Left ventricle myocardium inferior (tissue), 1 donor: ENCODE measurements at places on chromosomes 11 and 22.

GRCh38 chr11:60362241-60362640 lies 16.1 kb upstream of the MS4A7 start:
- DNase-seq = no peak

DNA sequence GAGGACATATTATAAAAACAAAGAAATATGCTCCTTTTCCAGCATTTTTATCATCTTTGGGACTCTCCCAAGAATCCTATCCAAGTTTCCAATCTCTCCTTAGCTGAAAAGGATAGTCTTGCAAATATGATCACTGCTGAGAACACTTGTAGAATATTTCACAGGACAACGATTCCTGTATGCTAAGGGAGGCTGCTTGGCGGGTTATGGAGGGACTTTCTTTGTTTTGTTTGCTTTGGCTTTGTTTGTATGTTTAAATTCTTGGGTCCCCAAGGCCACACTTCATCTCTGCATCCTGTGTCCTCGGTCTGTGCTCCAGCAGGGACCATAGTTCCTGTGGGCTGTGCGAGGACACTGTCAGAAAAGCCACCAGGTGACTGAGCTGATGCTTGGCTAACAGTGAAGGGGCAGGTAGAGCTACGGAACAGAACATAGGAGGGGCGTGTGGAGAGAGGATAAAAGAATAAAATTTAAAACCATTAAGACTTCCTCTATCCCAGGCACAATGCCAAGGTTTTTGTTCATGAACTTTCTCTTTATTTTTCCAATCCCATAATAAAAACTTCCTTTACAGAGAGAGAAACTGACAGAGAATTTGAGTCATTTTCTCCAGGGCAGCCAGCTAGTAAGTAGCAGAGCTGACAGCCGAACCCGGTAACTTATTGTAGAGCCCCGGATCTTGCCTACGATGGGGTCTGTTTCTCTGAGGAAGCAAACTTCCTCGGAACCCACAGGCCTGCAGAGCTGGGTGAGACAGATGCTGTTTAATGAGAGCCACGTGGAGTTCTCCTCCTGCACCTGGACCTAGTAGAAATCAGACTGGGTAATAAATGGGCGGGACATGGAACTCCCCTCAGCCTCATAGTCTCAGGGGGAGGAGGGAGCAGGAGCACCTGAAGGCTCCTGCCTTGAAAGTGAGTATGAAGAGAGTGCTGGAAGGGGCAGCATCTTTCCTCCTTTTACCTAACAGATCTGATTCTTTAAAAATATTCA lies at the start of gene IZUMO1R:
IZUMO1R (plus strand) TSS at position 615 of the 993 bp plus-strand sequence. CDS start 1,057 bp downstream, outside the sequence.
- DNase-seq = no peak

DNA sequence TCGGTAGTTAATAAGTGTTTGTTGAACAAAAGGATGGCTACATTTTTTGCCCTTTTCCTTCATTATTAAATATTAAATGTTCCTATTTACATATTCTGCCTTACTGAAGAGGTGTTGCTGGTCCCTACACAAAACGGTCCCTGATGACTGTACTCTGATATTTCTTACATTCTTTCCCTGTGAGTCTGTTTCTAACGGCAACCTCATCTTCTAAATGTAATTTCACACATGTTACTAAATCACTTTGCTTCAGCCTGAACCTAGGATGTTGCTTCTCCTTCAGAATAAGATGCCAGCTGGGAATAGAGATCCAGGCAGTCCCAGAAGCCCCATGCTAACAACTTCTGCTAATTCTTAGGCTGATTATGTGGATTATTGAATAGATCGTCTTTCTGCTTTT lies 50.3 kb downstream of the SPON1 start:
- no peak for DNase-seq

- DNase-seq = no peak
Observed at GRCh38 chr11:43937434-43938411, 4.7 kb upstream of the C11orf96 start.

DNA sequence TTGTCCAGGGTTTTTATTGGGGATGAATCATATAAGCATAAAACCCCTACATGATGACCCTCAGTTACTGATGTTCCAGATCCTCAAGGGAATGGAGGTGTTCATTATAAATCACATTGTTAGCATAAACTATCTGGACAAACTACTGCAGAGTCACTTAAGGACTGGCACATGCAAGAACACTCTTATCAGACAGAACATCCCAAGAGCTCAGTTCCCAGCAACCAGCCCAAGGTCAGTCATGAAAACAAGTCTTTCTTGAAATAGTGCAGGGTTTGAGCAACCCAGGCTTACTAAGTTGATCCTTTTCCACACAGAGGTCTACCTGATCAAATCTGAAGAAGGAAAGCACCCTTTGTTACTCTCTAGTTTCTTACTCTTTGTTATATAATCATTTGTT lies 13.5 kb upstream of the PTS start:
- DNase-seq = no peak

- DNase-seq = no peak
Observed at GRCh38 chr11:33775467-33775807, 1.1 kb upstream of the FBXO3 start.

DNA sequence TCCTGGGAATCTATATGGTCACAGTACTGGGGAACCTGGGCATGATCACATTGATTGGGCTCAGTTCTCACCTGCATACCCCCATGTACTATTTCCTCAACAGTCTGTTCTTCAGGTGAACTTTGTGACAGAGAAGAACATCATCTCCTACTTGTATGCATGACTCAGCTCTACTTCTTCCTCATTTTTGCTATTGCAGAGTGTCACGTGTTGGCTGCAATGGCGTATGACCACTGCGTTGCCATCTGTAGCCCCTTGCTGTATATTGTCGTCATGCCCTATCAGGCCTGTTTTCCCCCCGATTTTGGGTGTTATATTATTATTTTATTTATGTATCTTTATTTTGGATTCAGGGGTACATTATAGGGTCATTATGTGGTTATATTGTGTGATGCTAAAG lies 2.4 kb upstream of the OR8G1 start:
- DNase-seq = no peak

- DNase-seq = peak; percentile 11
Observed at GRCh38 chr11:104422324-104422944, 258.5 kb upstream of the PDGFD start.

DNA sequence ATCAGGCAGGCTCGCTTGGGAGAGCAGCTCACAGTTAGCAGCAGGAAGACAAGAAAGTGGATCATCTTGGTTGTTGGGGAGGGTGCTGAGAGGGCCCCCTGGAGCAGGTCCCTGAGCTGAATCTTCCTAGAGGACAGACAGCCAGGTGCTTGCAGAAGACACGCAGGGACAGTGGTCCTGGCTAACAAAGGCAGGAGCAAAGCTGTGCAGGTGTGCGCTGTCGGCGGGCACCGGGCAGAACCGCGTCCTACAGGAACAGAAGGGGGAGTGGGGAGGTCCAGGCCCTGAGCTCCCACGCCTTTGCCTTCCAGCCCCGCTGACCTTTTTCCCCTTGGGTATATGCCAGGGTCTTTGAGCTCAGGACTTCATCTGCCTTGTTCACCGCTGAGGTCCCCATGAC lies 30.1 kb upstream of the PARVB start:
- no peak for DNase-seq

DNA sequence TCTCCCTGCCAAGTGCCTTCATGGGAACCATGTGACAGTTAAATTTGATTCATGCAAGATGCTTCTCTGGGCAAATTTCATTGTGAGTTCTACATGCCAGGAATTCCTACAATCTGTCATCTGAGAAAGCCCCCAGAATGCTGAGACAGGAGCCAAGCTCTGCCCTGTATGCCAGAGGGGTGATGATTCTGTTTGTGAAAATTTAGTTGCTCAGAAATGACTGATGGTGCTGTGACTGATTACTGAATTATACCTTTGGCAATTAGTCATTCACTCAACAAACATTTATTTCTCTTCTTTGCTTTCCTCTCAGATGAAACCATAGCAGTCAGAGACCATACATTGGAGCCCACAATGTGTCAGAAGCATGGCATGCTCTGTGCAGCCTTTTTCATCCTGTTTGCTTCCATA lies 69.0 kb upstream of the ZBED5 start:
- no peak for DNase-seq

DNA sequence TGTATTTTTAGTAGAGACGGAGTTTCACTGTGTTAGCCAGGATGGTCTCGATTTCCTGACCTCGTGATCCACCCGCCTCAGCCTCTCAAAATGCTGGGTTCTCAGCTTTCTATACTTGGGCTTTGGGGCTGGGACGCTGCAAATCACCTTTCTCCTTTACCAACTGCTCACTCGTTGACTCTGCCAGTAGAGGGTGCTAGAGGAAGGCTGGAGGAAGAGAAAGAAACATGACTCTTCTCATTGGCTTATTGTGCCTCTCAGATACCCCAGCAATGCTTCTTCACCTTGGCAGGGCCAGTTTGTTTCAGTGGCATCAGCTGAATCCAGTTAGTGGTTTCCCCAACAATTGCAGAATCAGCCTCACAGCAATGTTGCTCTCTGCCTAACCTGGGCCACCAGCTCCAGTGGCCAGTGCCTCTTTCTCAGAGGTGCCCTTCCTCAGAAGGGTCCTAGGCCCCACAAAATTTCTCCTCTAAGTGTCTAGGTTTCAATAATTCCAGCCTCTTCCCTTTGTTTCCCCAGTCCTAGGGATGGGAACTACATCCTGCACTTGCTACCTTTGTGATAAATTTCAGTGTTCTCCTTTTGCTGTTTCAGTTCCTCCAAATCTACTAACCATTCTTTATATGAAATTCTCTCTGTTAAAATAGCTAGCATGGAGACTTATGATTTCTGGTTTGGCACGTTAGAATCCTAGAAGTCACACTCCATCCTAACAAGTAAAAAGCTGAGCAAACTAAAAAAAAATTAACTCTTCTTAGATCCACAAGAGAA lies 71.5 kb upstream of the VSTM5 start:
- DNase-seq = no peak

GRCh38 chr11:34575261-34575660 lies 45.6 kb upstream of the EHF start:
- DNase-seq = no peak

DNA sequence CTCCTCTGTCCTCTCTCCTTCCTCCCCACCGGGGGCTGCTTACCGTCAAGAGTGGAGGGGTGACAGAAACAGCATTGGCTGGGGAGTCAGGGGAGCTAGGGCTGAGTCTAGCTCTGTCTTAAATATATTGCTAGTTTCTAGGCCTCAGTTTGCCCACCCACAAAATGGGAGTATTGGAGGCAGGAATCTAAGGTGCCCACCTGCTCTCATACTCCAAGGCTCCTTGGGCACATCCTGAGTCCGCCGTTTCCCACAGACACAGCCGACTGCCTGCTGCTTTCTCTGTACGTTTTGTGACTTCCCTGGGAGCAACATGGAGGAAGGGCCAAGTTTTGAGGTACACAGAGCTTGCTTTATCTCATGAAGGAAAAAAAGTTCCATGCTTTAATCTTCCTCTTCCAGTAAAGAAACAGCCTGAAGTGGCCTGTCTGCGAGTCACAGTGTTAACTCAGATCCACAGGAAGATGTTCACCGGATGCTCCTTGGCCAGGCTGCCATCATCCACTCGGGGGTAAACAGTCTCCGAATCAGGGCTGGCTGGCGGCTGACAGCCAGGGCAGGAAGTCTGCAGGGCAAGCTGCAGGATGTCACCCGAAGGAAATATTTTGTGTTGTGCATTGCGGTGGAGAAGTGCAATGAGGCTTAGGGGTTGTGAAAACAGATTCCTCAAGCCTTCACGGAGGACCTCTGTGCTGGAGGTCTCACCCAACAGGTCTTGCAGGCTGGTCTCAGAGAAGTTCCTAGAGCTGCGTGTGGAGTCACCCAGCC lies 11.0 kb upstream of the CERK start:
- no peak for DNase-seq

GRCh38 chr11:58632510-58632909 lies 10.0 kb downstream of the CNTF start:
- DNase-seq = no peak

DNA sequence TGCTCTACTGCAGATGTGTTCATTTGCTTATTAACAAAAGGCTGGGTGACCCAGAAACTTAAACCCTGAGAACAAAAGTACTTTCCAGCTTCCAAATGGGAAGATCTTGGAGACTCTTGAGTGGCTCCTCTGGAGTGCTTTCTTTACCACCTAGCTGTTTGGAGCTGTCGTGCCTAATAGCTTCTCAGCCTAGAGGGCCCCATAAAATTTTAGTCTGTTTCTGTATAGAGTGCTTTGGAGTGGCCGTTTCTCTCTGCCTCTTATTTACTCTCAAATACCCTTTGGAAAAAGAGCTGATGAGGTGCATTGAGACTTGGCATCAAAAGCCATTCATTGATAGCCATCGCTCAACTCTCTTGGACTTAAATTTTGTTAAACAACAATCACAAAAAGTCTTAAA lies 50.7 kb downstream of the ZNRF3 start:
- no peak for DNase-seq

- no peak for DNase-seq
Observed at GRCh38 chr11:61482513-61482912, 26.0 kb upstream of the LRRC10B start.

GRCh38 chr11:115080923-115081680 lies 402.8 kb downstream of the NXPE2 start:
- DNase-seq = no peak

DNA sequence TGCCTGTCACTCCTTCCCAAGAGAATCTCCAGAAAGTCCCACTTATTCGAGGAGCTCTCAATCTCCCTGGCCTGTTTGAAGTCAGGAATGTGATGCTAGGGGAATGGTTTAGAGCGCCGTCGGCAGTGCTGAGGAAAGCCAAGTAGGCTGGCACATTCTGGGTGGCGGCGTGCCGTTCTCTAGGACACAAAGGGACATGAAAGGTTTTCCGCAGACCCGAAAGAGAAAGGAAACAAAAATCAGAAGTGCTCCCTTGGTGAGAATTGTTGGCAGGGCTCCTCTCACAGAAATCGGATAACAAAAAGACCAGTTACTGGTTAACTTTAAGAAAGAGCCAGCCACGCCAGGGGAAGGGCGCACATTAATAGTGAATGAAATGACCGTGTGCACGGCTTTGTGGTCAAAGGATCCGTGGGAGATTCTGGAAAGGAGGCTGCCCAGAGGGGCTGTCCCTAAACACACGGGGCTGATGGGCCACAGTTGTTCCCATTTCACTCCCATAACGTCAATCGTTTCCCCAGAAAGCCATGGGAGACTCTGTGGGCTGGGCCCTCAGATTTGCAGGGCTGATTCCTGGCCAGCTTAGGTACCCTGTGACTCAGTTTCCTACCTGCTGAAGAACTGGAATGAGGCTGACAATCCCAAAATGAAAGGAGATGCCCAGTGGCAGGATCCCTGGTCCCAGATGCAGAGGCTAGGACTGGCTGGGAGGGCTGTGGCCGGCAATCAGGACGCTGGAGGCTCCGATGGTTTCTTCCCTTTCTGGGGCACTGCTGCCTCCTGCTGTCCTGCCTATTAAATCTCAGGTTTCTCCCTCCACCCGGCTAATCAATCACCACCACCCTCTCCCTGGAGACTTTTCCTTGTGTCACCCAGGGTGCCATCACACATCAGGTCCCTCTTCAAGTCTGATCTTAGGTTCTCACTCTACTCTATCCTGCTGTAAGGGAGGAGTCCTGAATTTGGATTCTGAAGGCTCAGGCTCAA lies 82.3 kb downstream of the RCN1 start:
- DNase-seq = peak; percentile 48

- DNase-seq = peak; percentile 56
Observed at GRCh38 chr11:22624742-22625447, 728 bp downstream of the FANCF start.

- no peak for DNase-seq
Observed at GRCh38 chr11:45337583-45338360, 51.6 kb upstream of the SYT13 start.
